CD4-positive, alpha-beta T cell treated with Interferon gamma for 1 hour (primary cell): ENCODE measurements at places on chromosomes 4 and X.

DNA sequence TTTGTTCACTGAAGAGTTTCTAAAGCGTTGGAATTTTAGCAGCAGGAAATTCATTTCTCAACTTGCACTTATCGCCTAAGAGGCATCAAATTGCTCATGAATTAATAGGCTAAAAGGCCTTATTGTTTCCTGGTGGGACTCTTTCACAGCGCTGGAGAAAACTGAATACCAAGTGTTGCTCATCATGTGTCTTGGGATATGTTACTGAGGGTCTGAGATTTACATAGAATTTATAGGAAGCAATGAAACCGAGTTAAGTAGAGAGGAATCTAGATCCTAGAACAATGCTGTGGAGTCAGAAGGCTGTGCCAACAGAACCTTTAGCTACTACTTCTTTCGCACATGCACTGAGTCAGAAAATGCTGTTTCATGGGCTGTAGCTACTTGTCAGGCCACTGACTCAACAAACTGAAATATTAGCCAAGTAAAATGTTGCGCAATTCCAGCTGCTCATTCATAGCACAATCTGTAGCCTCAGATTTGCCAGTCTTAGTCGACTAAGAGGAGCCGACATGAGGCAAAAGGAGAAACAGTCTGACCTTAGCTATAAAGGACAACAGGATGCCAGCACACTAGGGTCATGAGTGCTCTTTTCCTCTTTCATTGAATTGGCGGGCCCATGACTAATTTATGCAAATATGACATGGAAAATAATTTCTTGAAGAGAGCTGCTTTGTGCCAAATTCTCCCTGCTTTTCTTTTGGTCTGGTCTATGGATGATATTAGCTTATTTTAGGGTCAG lies 35.9 kb upstream of the CXCL8 start:
- peak; percentile 67 for DNase-seq

DNA sequence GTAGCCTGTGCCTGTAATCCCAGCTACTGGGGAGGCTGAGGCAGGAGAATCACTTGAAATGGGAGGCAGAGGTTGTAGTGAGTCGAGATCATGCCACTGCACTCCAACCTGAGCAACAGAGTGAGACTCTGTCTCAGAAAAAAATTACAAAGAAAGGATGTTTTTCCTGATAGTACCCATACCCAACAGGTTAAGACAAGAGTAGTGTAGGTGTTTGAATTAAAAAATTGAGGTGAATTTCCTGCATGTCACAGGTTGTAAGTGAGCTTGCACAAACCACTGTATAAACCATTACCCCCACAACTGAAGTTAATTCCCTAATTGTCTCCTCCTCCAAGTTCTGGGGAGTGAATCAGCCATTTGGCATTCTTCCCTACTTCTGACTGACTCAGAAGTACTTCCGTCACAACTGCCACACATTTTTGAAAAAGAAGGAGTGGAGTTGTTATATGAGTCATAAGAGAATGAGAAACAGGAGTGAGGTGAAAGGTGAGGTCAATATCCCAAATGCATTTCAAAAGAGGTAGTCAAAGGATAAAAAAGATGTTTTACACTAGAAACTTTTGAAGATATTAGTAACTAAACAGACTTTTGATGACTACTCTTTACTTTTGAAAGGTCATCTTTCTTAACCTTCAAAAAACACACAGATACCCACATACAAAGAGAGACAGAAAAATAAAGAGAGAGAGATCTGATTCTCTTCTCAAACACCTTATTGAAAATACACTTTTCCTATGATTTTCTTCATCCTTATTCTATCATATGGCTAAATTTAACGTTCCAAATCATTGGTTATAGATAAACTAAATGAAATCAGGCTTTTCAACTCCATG lies 134.5 kb downstream of the BTC start:
- no peak for DNase-seq

- DNase-seq: no peak
Measured at GRCh38 chr4:39754309-39754708, 56.4 kb downstream of the UBE2K start.

- no peak for DNase-seq
Measured at GRCh38 chrX:123188081-123188480, 4.0 kb downstream of the GRIA3 start.

GRCh38 chrX:113392355-113392754 lies 551.7 kb upstream of the AMOT start:
- no peak for DNase-seq

GRCh38 chrX:144616317-144616716 lies 631.0 kb upstream of the SPANXN1 start:
- no peak for DNase-seq

GRCh38 chrX:120514236-120514635 lies 45.1 kb upstream of the LAMP2 start:
- DNase-seq: no peak

- no peak for DNase-seq
Measured at GRCh38 chrX:16160729-16161128, 6.6 kb upstream of the MAGEB17 start.

- DNase-seq: no peak
Measured at GRCh38 chrX:50697691-50698090, 116.3 kb downstream of the SHROOM4 start.

- DNase-seq: no peak
Measured at GRCh38 chr4:160184884-160185283, 1082.0 kb downstream of the RAPGEF2 start.

GRCh38 chr4:22680065-22680642 lies 12.6 kb upstream of the GBA3 start:
- DNase-seq: no peak

DNA sequence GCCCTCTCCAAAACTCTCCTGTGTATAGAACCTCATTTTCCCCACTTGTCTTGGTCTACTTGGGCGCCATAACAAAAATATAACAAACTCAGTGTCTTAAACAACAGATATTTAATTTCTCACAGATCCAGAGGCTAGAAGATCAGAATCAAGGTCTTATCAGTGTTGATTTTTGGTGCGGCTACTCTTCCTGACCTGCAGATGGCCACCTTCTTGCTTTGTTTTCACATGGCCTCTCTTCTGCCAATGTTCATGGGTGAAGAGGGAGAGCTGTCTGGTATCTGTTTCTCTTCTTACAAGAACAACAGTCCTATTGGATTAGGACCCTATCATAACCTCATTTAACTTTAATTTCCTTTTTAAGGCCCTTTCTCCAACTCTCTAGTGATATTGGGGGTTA lies 177.3 kb downstream of the PABPC4L start:
- no peak for DNase-seq
